ENCODE measurements at places on chromosomes 4 and X.

DNA sequence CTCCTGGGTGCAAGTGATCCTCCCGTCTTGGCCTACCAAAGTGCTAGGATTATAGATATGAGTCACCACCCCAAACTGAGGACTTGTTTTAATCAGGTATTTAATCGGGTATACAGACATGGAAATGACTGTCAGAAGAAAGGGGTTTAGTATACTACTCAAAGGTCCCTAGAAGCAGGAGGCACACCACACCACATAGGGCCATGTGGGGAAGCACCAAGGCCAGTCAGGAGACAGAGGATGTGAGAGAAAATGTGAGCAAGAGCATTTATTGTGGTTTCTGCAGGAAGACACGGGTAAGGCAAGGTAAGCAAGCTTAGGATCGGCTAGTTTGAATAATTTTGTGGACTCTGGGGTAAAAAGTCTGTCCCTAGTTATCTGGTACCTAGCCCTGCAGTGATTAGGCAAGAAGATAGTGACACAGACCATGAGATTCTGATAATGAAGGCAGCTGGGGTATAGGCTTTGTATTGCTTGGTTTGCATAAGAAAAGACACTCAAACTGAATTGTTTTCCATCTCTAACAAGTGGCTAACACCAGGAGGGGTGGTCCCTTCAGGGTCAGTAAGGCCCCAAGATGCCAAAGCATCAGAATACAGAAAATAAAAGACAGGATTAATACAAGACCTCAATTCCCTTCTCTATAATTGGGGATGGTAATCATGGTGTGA is 408.8 kb upstream of the F9 start:
- DNase-seq = no peak

GRCh38 chr4:150123087-150123486 is 44.8 kb downstream of the DCLK2 start:
- no peak for DNase-seq

- DNase-seq = peak; percentile 93
Measured at GRCh38 chrX:41333744-41334362, at the start of gene DDX3X. Gene DDX3X, plus strand, starts transcription at chrX:41334162. Its CDS starts 91 bp downstream, at chrX:41334253.

GRCh38 chr4:39320381-39321115 is 45.6 kb downstream of the RFC1 start:
- no peak for DNase-seq

DNA sequence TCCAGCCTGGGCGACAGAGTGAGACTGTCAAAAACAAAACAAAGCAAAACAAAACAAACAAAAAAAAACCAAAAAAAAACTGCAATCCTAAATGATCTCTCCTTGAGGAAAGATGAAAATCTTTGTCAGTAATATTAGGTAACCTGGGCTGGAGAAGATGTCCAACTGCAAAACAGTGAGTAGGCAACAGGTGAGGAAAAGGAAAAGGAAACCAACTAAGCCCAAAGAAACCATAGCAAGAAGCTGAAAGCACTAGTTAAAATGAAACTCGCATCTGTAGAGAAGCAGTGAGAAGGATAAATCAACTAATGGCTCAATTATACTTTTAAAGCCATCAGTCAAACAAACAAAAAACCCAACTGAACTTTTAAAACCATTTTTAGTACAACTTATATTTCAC is 54.2 kb downstream of the ENOX2 start:
- no peak for DNase-seq

DNA sequence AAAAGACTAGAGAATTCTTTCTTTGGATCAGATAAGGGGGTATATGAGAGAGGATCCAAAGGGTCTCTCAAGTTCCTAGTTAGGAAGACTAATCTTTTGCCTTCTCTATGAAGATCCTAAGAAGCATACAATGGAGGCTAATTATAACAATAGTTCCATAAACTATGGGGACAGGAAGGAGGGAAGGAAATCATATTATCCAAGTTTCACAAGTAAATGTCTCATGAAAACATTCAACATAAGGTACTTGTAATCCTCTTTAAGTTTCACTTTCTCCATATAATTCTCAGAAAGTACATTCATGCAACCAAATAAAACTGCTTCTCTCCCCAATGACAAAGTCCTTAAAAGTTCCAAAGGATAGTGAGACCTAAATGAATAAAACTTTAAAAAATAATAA is 27.1 kb downstream of the STX18 start:
- no peak for DNase-seq

GRCh38 chr4:167234316-167234881 is at the start of gene SPOCK3:
Gene SPOCK3, minus strand, starts transcription at chr4:167234494.
- no peak for DNase-seq

DNA sequence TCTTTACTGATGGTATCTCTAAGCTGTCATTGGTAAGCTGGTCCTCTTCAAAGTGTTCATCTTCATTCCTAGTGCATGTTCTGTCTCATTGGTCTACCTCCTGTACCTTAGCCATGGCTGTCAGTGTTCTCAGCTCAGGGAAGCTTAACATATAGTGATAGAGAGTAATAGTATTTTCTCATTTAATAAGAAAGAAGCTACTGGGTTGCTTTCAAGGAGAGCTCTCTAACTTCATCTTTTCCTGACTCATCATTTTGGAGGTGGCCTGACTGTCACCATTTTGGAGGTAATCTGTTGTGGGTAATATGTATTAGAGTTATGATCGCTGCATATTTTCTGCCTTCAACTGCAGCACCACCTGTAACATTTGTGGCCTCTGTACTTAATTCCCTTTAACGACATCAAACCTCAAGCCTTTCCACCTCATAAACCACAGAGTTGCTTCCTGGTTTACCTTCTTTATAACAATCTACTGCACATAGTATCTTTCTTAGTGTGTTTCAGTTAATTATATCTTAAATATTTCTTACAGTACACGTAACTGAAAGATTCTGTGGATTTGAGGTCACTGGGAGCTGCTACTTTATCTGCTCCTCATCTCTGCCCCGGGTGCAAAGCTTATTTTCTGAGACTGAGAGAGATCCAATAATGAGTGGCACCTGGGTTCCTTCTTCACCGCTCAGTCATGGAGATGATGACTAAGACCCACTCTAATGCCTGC is 474.0 kb upstream of the TECRL start:
- DNase-seq = no peak

DNA sequence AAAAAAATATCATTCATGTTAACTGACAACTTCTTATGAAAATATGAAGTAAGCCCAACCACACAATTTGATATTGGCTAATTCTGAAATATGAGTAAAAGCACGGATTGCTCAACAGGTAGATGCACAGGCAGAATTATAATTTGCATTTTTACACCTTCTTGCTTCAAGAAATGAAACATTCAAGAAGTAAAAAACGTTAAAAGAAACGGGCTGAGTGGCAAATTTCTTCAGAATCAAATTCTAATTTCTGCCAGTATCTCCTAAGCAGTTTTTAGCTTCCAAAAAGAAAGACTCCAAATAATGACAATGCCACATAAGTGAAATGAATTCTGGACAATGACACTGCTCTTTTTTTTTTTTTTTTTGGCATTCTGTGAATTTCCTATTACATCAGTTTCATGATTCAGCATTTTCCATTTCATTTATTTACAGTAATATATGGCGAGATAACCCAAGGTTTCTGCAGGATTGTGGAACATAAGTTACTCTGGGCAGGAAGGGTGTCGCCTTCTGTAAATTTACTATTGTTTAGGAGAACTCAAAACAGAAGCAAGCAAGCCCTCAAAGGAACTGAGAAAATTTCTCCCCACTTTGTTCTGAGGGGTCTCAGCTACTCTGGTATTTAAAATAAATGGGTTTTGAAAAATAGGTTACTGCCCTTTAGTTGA is 1.4 kb downstream of the SEL1L3 start:
- DNase-seq = peak; percentile 37

DNA sequence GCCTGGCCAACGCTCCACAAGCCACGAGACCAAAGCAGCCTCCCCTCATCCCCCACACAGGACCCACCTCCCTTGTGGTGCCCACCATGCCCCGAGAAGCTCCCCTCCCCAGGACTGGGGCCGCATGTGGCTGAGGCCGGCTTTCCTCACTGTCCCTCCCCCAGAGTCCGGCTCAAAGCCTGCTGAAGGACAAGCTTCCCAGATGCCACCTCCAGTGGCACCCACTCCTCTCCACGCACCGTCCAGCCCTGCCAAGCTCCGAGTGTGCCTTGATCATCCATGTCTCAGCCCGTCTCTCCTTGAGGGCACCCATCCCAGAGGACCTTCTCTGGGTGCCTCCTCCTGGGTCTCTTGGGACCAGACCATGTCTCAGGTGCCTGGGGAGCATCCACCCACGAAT is 58.8 kb upstream of the MXD4 start:
- DNase-seq = no peak

DNA sequence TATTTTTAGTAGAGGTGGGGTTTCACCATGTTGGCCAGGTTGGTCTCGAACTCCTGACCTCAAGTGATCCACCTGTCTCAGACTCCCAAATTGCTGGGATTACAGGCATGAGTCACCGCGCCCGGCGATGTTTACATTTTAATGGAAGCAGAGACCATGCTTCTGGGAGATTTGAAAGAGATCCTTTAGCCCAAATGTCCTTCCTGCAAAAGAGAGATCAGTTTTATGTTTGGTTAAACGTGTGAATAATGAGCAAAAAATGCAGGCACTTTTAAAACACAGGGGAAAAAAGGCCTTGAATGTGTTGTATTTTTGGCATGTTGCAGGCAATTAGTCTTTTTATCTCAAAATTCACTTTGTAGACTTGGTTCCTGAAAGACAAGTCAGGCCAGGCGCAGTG is 95.8 kb upstream of the ELOVL6 start:
- no peak for DNase-seq

DNA sequence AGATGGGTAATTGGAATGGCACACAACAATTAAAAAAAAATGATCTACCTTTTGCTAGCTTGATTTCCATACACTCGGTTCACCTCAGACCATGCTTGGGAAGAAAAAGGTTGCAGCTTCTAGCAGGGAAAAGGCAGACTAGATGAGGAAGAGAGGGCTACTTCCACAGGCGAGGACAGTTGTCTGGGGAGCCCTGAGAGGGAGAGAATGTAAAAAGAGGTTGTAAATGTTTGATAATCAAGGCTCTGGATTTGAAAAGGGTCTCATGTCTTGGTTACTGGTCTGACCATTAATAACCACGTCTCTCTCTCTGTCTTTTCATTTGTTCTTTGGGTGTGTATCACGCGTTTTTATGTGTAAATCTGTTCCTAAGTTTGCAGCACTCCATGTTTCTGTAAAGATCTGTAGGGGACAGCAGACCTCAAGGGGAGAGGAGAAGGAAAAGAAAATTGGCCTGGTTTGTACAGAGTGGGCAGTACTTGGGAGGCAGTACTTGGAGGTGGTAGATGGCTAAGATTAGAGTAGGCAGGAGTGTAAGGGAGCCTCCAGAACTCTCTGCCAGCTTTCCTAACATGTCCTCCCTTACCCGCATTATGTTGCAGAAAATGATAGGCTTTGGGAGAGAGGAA is 750 bp downstream of the ARMCX5 start:
- DNase-seq = no peak

GRCh38 chrX:105263801-105264200 is 43.3 kb upstream of the TEX13A start:
- no peak for DNase-seq

DNA sequence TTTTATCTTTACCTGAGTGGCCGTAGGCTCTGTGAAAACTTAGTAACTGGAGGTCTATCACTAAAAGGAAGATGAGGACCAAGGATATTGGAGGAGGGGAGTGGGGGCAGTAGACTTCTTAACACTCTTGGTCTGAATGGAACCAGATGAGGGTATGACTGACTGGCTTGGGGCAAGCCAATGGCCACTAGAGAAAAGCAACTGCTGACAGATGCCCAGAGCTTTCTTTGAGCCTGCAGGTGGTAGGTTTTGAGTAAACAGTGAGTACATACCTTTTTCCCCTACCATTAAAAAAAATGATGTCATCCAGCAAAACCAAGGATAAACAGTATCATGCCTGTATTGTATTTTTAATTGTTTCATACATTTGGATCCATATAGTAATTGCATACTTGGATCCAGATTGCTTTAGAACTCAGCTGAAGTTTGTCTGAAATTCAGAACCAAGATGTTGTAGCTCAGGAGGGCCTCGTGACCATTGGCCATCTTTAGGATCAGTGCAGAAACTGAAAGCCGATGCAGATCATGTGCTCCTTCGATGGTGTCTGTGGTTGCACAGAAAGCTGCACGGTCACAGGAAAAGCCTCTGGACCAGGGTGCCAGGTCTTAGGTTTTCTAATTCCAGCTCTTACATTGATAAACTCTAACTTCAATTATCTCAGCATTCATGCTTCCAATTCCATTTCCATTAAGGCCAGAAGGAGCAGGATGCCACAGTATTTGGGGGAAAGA is 131.0 kb downstream of the PDGFRA start:
- no peak for DNase-seq

DNA sequence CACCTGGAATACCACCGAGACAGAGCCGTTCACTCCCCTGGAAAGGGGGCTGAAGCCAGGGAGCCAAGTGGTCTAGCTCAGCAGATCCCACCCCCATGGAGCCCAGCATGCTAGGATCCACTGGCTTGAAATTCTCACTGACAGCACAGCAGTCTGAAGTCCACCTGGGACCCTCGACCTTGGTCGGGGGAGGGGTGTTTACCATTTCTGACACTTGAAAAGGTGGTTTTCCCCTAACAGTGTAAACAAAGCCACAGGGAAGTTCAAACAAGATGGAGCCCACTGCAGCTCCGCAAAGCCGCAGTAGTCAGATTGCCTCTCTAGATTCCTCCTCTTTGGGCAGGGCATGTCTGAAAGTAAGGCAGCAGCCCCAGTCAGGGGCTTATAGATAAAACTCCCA is 243.2 kb downstream of the RASL11B start:
- no peak for DNase-seq

- DNase-seq = no peak
Measured at GRCh38 chr4:186400676-186401075, 134.7 kb downstream of the F11 start.

- peak; percentile 31 for DNase-seq
Measured at GRCh38 chr4:140612357-140612756, 43.6 kb upstream of the UCP1 start.

DNA sequence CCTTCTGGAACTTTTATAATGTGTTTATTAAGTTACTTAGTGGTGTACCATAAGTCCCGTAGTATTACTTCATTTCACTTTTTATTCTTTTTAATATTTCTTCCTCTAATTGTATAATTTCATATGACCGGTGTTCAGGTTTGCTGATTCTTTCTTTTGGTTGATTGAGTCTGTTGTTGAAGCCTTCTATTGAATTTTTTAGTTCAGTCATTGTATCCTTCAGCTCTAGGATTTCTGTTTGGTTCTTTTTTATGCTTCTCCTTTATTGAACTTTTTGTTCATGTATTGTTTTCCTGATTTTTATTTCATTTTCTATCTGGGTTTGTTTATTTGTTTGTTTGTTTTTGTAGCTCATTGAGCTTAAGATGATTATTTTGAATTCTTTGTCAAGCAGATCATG is 8.8 kb downstream of the CEP44 start:
- no peak for DNase-seq

GRCh38 chr4:150152766-150153165 is 74.5 kb downstream of the DCLK2 start:
- DNase-seq = no peak

DNA sequence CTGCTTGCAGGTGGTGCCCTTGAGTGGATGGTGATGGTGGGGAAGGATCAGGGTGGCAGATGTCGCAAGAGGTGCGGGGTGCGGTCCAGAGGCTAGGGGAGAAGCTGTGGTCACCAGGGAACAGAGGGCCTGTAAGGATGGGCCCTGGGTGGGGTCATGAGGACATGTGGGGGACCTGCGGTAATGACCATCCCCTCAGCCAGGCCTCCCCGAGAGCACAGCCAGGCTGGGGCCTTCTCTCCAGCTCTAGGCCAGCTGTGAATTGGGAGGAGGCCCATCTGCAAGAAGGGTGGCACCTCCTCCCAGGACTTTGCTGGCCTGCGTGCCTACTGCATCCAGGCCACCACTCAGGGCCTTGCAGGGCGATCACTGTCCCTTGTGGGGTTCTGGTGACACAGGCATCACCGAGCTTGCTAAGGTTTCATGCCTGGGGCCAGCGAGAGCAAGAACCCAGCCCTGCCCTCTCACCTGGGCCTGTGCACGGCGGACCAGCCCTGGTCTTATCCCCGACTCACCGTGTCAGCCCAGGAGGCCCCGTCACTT is 34.1 kb upstream of the MXD4 start:
- DNase-seq = no peak
